Natural killer cell (primary cell): ENCODE measurements at places on chromosomes 1 and 21.
A peak's percentile ranks its signal among the peaks of the same experiment; 100 is the strongest.

DNA sequence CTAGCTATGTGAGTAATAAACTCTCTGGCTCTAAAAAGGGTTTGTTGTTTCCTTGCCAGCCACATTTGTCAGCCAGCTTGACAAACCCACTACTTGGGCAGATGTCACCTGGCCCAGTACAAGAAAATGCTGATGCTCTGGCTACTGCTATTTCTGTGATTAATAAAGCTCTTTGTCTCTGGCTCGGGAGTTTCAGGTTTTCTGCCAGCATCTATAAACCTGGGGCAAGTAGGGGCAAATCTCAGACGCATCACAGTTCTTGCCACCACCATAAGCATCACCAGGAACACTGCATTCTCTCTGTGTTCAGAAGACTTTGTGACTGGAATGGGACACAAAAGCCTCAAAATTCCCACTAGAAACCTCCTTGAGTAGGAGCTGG lies 2.5 kb downstream of the ITLN2 start:
- no peak for DNase-seq

- no peak for DNase-seq
Measured at GRCh38 chr1:159845751-159846629, 16.5 kb downstream of the VSIG8 start.

GRCh38 chr1:173082913-173083312 lies 32.2 kb upstream of the TNFSF18 start:
- no peak for DNase-seq

GRCh38 chr1:39905172-39905571 lies 3.5 kb upstream of the MYCL start:
- DNase-seq: no peak

- no peak for DNase-seq
Measured at GRCh38 chr1:28675924-28676257, 7.3 kb downstream of the GMEB1 start.

DNA sequence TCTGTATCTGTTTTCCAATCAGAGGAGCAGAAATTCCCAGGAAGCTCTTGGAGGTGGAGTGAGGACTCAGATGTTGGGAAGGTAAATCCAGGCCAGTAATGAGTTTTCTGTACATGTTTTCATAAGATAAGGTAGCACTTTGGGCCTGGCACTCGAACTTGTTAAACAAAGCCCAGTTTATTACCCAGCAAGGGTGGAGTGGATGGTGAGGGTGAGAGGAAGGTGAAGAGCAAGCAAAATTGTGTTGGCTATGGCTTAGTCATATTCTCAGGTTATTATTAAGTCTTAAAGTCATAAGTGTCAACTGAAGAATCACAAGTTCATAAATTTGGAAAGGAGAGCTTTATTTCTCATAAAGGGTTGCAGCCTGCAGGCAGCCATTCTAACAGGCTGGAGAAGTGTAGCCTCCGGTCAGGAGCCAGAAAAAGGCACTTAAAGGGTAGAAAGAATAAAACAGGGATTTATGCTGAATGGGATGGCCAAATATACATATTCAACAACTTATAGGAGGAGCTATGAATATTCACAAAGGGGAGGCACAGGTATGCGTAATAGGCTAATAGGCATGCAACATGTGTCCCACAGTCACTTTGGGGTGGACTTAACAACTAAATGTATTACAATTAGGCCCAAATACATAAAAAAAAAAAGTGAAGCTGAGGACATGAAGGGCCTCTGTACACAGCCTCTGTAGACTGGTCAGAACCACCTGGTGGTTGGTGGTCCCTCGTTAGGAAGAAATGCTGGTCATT lies 523.9 kb downstream of the LMO4 start:
- DNase-seq: no peak

DNA sequence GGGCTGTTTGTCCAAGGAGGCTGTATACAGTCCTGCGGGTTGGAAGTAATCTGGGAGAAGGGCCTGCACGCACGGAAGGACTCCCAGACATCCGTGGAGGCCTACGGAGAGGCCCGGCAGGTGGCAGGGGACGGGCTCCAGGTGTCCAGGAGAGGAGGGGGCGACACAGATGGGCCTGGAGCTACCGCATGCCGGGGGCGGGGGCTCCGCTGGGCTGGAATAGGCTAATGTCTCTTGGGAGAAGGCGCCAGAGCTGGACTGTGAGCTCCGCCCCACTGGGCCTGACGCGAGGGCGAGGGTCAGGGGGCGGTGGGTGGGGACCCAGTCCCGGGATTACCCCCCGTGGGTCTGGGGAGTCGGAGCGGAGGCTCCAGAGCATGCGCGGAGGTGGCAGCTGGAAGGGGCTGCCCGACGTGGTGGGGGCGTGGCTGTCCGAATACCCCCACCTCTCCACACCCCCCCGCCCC lies 659 bp downstream of the AGO1 start:
- DNase-seq: peak; percentile 28

DNA sequence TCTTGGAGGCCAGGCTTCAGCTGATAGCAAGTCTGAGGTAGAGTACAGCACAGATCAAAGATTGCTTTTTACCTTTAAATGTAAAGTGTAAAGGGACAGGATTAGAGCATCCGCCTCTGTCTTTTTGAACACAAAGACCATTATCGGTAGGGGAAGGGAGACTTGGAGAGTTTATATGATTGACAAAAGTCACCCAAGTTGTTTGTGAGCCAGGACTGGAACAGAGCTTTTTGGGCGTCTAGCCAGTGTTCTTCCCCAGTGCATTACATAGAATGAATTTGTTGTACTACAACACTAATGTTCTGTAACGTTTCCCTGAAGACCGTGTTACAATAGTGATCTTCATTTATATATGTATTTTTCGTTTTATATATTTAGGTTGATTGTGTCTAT lies 9.3 kb upstream of the PIGC start:
- DNase-seq: no peak

- no peak for DNase-seq
Measured at GRCh38 chr1:65420590-65421350, at the start of the genes LEPR and LEPROT. TSS of gene LEPR (plus strand) at chr1:65420668. CDS start at chr1:65565566, 144,898 bp downstream. TSS of gene LEPROT (plus strand) at chr1:65420668. CDS start at chr1:65420725, 57 bp downstream.

DNA sequence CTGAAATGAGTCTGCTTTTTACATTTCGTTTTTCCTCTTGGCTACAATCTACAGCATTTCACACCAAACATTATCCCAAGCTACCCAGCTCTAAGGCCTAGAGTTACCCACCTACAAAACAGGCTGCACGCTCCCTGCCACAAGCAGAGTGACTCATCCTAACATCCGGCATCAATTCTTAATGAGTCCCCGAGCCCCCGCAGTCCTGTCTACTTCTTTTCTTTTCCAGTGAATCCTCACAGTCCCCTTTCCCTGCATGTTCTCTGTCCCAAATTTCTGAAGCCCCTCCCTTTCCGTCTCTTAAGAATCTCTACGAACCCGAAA lies 650 bp downstream of the PCNX2 start:
- DNase-seq: peak; percentile 68

DNA sequence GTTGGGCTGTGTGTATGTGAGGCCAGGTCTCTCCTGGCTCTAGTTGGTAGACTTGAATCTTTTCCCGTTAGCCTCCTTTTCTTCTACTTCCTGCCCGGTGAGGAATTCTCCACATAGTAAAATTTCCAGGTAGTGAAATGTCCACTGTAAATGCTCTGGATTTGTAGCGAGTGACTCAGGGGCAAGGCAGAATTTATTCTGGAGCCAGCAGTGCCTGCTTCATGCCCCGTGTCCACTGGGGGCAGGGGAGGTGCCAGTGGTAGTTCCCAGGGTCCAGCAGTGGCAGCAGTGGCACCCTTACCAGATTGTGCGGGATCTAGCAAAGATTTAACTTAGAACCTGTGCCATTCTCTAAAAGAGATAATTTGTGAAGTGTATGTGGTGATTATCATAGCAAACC lies 74.5 kb upstream of the USP24 start:
- DNase-seq: no peak

- DNase-seq: no peak
Measured at GRCh38 chr1:149979972-149980540, 30.5 kb downstream of the OTUD7B start.

GRCh38 chr1:185345913-185346720 lies 29.1 kb upstream of the IVNS1ABP start:
- no peak for DNase-seq

GRCh38 chr1:15224974-15225373 lies 22.0 kb upstream of the FHAD1 start:
- no peak for DNase-seq

DNA sequence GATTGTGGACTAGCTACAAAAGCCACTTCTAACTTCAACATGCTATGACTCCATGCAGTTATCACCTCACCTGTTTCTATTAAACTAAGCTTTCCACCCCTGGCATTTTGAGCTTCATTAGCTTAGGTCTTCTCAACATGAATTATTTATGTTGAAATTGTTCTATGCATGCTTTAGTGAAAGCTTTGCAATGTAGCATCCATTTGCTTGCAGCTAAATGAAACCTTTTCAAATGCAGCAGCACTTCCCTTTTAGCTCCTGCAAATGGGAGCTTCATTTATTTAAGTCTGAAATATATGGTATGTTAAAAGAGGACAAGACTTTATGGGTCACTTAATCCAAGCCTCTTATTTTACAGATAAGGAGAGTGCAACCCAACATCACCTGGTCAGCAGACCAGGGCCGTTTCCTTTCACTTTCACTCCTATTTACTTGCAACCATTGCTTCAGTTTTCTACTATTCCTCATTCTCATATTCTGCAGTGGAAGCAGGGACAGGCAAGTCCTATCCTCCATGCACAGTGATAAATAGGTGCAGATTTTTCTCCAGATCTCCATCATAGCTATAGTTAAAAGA lies 56.4 kb upstream of the SAMSN1 start:
- peak; percentile 37 for DNase-seq
